ENCODE measurements at places on chromosomes 11 and 22.

GRCh38 chr11:68206211-68206610 is 6.9 kb downstream of the KMT5B start:
- DNase-seq: no peak

DNA sequence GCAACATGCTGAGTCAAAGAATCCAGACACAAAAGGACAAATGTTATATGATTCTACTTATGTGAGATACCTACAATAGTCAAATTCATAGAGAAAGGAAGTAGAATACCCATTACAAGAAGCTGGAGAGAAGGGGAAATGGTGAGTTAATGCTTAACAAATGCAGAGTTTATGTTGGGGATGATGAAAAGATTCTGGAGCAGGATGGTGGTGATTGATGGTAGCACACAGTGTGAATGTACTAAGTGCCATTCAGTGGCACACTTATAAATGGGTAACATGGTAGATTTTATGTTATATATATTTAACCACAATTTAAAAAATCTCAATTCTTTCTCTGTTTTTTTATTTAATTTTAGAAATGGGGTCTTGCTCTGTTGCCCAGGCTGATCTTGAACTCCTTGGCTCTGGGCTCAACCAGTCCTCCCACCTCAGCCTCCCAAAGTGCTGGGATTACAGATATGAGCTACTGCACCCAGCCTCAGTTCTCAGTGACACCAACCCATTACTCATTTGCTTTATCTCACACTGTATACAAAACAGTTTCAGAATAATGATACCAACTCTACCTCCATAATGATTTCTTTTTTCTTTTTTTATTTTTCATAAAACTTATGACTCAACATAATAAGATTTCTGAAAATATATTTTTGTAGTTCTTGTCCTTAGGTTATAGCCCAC is 9.6 kb upstream of the RELA start:
- DNase-seq: no peak

DNA sequence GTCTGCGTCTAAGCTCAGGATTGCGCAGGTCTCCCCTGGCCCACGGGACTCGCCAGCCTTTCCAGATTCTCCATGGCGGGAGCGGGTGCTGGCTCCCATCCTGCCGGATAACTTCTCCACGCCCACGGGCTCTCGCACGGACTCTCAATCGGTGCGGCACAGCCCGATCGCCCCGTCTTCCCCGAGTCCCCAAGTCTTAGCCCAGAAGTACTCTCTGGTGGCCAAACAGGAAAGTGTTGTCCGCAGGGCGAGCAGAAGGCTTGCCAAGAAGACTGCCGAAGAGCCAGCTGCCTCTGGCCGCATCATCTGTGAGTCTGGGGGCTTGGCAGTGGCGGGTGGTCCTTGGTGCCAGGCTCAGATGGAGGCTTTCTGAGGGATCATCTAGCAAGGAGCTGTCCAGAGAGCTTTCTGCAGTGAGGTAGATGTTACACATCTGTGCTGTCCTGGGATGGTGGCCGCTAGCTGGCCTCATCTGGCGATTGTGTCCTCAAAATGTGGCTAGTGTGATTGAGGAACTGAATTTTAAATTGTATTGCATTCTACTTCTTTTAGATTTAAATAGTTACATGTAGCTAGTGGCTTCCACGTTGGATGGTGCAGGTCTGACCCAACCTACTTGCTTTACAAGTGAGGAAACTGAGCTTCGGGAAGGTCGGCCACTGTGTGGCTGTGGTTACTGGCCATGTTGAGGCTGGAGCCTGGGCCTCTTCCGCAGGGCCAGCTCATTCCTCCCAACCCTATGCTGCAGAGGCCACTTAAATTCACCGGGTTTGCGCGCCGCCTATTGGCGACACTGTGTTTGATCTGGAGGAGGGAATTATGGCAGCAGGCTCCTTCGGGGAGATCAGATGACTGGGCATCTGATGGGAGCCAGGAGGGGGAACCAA is 6.7 kb downstream of the INCENP start:
- DNase-seq: peak; percentile 27

DNA sequence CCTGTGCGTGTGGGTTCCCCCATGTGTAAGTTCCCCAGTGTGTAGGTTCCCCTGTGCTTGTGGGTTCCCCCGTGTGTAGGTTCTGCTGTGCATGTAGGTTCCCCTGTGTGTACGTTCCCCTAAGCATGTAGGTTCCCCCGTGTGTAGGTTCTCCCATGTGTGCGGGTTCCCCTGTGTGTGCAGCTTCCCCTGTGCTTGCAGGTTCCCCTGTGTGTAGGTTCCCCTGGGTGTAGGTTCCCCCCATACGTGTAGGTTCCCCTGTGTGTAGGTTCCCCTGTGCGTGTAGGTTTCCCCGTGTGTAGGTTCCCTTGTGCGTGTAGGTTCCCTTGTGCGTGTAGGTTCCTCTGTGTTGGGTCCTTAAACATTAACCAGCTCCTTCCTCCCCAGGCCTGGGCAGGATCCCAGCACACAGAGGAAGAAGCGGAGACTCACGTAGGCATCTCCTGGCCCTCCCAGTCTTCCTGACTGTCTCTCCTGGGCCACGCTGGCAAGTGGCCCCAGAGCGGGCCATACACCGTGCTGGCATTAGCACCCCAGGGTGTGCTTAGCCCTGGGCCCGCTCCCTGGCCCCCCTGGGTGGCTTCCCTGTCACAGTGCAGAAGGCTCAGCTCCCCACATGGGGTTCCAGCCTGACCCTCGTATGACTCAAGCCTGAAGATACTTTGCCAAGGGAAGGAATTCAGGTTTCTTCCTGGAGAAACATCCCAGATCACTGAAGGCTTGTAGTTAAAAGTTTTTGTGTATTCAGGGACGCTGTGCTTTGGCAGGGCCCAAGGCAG is 2.8 kb upstream of the GRAMD4 start:
- DNase-seq: no peak

- no peak for DNase-seq
Measured at GRCh38 chr22:42078469-42079318, 806 bp upstream of the SMDT1 start.

DNA sequence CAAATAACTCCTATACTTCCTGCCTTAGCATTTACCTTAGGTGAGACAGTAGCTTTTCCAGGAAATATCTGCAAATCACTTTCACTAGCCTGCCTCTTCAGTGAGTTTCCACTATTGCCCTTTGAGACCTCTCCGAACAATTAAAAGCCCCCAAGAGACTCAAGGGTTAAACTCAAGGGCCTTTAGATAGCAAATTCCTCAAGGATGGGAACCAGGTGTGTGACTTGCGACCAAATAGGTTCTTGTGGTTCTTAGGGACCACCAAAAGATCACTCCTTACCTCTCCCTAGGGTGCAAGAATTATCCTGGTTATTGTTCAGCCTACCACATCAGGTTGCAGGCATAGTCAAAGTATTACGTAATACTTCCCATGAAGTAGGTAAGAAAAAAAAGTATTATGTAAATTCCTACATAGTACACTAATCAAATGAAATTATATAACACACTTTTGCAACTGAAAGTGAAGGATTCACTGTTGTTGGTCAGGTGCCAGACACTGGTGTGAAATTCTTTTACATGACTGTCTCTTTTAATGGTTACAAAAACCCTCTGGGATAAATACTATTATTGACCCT is 1.4 kb upstream of the RDX start:
- no peak for DNase-seq

DNA sequence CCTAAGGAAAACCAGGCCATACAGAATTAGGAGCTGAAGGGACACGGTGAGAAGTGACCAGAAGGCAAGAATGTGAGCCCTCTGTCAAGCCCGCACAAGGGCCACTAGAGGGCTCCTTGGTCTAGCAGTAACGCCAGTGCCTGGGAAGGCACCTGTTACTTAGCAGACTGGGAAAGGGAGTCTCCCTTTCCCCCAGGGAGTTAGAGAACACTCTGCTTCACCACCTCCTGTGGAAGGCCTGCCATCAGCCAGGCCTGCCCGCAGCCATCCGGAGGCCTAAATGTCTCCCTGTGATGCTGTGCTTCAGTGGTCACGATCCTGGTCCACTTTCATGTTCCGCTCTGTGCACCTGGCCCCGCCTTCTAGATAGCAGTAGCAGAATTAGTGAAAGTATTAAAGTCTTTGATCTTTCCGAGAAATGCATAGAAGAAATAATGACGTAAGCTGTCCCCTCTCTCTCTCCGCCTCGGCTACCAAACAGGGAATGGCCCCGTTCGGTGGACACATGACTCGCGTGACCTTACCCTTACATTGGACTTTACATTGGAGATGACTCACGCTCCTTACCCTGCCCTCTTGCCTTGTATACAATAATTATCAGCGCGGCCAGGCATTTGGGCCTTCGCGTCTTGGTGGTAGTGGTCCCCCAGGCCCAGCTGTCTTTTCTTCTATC is 10.7 kb upstream of the GSTP1 start:
- DNase-seq: peak; percentile 86
